ENCODE measurements at places on chromosomes 16 and 17.

GRCh38 chr17:76593959-76594358, 8.3 kb upstream of the ST6GALNAC2 start:
- no peak for DNase-seq

DNA sequence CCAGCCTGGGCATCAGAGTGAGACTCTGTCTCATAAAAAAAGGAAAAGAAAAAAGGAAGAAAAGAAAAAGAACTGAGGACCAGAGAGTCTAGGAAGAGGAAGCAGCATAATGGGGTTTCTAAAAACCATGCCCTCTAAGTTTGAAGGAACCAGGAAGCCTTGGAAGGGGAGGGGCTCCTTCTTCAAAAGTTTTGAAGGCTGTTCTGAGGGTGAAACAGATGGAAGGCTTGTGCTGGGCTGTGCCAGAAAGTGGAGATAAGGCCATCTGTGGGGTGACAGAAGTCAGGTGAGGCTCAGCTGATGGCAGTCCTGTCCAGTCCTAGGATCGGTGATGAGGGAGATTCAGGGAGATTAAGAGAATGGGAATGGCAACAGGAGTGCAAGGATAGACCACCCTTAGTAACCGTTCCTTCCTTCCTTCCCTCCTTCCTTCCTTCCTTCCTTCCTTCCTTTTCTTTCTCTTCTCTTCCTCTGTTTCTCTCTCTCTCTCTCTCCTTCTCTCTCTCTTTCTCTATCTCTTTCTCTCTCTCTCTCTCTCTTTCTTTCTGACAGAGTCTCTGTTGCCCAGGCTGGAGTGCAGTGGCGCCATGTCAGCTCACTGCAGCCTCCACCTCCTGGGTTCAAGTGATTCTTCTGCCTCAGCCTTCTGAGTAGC, 182.6 kb downstream of the NTN1 start:
- peak; percentile 50 for DNase-seq

DNA sequence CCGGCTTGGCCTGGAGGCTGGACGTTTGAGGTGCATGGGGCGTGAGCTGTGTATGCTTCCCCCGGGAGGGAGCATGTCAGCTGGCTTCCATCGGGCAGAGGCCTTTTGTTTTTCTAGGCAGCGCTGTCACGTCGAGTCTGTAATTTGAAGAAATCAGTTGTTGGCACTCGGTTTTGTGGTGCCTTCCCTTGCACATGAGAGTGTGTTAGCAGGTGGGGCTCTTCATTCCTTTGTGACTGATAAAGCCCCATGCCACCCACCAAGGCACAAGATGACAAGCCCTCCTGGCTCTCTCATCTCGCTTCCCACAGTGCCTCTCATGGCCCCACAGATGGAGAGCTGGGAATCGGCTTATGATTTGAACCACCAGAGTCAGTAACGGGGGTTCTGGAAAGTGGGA, 72.1 kb downstream of the BANP start:
- no peak for DNase-seq

DNA sequence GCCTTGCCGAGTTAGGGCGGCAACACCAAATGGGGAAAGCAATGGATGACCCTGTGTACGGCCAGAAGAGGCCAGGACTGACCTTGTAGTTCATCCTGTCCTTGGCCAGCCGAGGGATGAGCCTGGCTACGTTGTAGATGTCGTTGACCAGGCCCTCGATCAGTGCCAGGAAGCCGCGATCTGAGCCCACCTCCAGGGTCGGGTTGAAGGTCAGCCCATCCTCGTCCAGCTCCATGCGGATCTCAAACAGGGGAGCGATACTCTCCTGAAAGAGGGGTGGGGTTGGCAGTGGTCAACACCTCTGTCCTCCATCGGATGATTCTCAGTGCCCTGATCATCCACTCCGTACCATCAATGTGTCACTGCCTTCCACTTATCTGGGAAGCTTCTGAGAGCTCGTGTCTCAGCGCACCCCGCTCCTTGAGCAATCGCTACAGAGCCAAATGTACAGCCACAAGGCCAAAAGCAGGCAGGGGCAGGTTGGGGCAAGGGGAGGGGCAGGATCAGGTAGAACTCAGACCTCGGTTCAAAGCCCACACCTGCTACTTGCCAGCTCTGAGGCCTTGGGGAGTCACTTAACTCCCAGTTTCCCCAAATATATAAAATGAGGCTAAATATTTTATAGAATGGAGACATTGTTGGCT, 39.9 kb downstream of the DNAH17 start:
- no peak for DNase-seq

GRCh38 chr17:31549525-31550388, 158.3 kb downstream of the RAB11FIP4 start:
- peak; percentile 97 for DNase-seq

GRCh38 chr16:13913374-13914292, 6.3 kb upstream of the ERCC4 start:
- DNase-seq = no peak

DNA sequence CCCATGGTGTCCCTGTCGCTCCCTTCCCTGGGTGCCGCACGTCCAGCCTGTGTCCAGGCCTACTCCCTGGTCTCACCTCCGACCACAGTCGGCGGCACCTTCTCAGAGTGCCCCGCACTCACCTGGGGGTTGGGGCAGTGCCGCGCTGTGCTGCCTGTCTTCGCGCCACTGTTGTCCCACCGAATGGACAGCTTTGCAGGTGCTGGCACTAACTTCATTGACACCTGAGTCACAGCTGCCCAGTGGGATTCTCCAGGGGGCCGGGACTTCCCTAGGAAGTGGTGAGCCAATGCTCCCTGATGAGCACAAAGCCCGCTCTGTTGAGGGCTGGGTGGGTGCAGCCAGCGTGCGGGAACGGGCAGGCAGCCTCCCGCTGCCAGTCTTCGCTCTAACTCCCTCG, 24.3 kb upstream of the DBNDD1 start:
- no peak for DNase-seq

DNA sequence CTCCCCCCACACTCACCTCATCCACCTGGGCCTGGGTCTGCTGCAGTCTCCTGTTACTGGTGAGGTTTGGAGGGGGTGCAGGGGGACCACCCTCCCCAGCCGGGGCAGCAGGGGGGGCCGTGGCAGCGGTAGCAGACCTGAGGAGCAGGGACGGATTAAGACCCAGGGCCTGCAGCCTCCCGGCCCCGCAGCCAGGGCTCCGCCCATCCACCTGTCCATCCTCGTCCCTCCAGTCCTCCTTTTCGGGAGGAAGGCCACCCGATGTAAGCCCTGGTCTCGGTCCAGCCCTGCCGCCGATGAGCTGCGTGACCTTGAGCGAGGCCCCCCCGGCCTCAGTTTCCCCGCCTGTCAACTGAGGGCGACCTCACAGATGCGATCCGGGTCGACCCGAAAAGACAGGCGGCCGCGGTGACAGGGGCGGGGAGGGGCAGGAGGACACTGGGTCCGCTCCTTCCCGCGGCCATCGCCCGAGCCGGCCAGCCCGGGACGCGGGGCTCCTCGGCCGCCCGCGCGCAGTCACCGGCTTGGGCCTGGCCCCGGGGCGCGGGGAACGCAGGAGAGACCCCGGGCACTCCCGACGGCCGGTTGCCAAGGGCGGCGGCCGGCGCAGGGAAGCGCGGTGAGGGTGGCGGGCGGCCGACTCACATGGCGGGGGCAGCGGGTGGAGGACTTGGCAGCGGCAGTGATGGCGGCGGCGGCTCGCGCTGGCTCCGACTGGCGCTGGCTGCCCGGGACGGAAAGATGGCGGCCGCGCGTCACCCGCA, at the start of gene VAMP2:
Gene VAMP2 (minus strand): TSS at position 716 of the 764 bp plus-strand sequence. CDS start 69 bp downstream, at position 647.
- peak; percentile 84 for DNase-seq

GRCh38 chr17:22512997-22513538, 820.7 kb downstream of the KCNJ18 start:
- DNase-seq = no peak

GRCh38 chr17:36546418-36547093, 1.8 kb downstream of the GGNBP2 start:
- no peak for DNase-seq

GRCh38 chr16:27918755-27919154, 144.8 kb downstream of the GSG1L start:
- no peak for DNase-seq

DNA sequence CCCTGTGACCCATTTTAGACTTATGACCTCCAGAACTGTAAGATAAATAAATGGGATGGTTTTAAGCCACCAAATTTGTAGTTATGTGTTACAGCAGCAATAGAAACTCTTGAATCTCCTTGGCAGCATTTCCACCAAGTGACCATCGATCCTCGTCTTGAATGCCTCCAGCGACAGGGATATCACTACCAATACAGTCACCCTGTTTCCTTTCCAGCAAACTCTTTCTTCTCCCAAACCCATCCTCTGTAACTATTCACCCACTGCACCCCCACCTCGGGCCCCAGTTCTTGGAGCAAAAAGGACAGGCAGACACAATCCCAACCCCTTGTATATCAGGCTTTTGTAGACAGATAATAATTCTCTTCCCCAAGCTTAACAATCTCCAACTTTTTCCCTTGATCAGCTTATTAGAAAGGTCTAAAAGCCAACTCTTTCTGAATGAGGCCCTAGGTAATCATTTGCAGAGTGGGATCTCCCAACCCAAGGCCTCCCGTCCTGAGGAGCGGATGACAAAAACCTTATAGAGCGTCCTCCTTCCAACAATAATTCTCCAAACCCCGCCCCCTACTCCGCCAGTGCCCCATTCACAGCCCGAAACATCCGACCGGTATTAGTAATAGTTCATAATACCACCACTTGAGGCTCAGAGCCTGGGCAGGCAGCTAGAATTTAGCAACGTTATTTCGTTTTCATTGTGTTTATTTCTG, 14.7 kb upstream of the PLLP start:
- no peak for DNase-seq

GRCh38 chr16:25007284-25007984, 7.7 kb downstream of the ARHGAP17 start:
- peak; percentile 19 for DNase-seq

DNA sequence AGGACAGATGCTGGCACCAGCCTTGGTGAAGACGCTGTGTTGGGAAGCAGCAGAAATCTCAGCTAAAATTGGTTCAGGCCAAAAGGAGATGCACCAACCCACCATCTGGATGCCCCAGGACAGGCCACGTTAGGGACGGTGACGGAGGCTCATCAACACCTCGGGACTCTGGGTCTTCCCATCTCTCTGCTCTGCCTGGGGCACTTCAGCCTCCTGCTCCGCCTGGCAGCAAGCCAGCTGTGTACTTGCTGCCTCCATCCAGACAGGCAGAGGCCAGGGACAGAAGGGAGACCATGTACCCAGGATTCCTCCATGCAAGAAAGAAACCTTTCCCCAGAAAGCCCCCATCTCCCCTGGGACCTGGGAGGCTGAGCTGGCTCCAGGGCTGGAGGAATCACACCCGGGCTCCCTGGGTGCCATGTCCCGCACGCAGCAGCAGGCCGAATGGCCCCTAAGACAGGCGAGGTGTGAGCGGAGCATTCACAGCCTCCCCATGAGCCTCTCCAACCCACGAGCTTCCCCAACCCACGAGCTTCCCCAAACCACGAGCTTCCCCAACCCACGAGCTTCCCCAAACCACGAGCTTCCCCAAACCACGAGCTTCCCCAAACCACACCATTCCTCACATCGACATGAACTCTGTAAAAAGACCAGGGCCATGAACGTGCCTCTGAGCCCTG, 274.5 kb downstream of the C16orf95 start:
- peak; percentile 69 for DNase-seq

- DNase-seq = peak; percentile 97
Observed at GRCh38 chr17:1095090-1095852, 84.5 kb downstream of the ABR start.

GRCh38 chr16:29644973-29645693, 17.9 kb upstream of the SPN start:
- DNase-seq = peak; percentile 62

GRCh38 chr17:78707016-78707415, 75.1 kb downstream of the CYTH1 start:
- no peak for DNase-seq

DNA sequence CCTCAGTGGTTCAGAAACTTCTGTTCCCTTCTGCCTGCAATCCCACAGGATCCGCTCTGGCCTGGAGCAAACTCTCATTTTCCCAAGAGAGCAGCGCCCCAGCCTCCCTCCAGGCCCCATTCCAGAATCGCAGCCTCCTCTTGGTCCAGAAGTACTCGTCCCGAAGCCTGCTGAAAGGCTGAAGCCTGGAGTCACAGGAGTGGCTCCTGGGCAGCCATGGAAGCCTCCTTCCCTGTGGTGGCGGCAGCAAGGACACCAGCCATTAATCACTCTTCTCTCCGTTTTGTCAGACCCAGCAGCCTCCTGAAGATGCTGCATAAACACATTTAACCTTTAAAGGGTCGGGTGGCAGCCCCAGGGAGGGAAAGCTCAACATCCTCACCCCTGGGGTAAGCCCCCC, 66.9 kb upstream of the TNRC6C start:
- DNase-seq = no peak

DNA sequence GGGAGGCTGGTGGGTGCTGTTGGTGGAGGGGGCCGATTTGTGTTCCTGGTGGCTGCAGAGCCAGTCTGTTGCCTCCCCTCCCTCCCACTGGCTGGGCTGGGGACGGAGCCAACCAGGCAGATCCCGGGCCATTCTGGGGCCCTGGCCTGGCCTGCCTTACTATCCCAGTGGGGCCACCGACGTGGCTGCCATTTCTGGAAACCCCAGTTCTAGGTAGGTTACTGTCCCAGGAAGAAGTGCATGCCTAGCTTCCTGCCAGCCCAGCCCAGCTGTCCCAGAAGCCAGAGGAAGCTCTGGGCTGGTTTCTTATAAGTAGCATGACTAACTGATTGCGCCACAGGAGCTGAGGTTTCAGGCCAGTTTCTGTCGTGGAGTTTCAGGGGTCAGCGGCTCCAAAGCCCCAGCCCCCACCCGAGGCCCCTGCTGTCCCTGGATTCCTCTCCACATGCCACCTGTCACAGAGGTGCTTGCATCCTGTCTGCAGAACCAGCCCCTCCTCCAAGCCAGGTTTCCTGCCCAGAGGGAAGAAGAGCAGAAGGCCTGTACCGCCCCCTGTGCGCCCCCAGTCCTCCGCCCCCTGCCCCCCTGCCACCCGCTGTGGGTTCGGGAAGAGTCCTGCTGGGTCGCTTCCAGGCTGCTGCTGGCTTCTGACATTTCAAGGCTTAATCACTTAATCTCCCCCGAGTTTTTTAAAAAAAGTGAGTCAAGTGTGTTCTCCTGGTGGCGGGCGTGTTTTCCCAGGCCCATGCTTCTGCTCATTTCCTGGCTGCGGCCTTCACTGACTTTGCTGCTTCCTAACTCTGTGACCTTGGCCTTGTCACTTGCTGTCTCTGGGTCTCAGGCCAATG, 13.2 kb downstream of the IL4R start:
- DNase-seq = peak; percentile 92

GRCh38 chr16:167122-167690, 1.4 kb downstream of the HBM start:
- DNase-seq = no peak

DNA sequence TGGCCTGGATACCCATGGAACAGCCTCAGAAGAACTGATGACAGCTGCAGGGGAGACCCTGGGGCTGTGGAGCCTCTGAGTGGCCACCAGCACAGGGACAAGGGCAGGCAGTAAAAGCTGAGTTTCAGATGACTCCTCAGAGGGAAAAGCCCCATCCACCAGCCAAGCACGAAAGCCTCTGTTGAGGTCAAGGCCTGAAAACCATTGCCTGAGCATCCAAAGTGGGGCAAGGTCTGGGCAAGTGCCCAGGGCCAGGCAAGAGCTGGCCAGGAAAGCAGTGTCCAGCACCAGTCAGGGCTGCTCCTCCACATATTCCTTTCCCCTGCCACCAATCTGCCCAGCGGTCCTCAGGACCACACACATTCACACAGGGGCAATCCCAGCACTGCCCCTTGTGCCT, 16.4 kb downstream of the ATP6V0D1 start:
- DNase-seq = no peak
